EL (cell line): ENCODE measurements at places on chromosomes 6 and 20.
A peak's percentile ranks its signal among the peaks of the same experiment; 100 is the strongest.

GRCh38 chr6:25324066-25324762, 45.0 kb downstream of the CARMIL1 start:
- peak; percentile 11 for DNase-seq

GRCh38 chr20:43961541-43962471, 47.2 kb downstream of the TOX2 start:
- no peak for DNase-seq

DNA sequence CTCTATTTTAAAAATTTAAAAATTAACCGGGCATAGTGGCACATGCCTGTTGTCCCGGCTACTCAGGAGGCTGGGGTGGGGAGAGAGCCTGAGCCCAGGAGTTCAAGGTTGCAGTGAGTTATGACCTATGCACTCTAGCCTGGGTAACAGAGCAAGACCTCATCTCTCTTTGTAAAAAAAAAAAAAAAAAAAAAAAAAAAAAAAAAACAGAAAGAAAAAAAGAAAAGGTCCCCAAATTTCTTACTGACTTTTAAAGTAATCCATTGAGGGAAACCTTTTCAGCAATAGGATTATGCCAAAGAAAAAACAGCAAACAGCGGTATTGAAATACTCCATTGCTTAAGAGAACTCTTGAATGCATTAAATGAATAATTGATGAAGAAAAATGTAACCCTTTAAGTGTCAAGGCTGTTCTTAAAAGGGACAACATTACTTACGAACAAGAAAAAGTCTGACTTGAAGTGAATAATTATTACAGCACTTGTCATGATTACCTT, 6.0 kb upstream of the DNAAF9 start:
- DNase-seq, result no peak

DNA sequence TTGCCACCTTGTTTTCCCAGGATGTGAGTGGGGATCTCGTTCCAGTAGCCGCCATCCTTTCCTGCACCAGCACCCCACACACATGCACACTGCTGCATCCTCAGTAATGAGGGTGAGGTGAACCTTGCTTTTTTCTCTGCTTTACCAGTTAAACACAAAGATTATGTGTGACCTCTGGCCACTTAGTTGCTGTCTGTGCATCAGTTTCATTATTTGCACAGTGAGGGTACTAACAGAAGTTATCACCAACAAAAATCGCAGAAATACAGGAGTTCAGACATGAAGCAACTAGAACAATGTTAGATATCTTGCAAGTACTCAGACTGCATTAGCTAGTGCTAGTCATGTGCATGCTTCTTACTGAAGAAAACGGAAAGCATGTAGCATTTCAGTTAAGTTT, 17.4 kb upstream of the DACT2 start:
- no peak for DNase-seq
